Endothelial cell (in vitro differentiated cells): ENCODE measurements at places on chromosomes 2 and 18.
A peak's percentile ranks its signal among the peaks of the same experiment; 100 is the strongest.

- no peak for DNase-seq
Observed at GRCh38 chr2:119136093-119136492, 22.5 kb downstream of the C1QL2 start.

DNA sequence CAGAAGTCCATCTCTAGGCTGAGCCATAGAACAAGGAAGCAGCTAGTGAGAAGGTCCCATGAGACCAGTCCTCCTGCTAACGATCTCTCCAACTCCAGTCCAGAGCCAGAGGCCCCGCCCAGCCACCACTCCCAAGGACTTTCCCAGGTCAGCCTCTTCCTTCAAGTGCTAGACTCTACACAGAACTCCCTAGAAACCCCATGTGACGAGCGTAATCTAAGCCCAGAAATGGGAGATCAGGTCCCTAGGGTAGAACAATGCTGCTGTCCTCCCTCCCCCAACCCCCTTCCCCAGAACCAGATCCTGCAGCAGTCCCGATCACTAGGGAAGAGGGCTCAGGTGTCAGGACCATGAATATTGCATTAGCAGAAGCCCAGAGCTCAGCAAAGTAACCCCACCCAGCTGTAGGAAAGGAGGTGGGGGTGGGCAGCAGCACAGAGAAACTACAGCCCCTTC is 6.9 kb downstream of the DCTN1 start:
- no peak for DNase-seq

- no peak for DNase-seq
Observed at GRCh38 chr2:212357606-212358005, 181.0 kb downstream of the ERBB4 start.

GRCh38 chr2:15348045-15348444 is 213.1 kb downstream of the NBAS start:
- no peak for DNase-seq

GRCh38 chr2:68372485-68372884 is 7.4 kb downstream of the PLEK start:
- no peak for DNase-seq

GRCh38 chr2:220198896-220199295 is 571.5 kb downstream of the SLC4A3 start:
- no peak for DNase-seq

DNA sequence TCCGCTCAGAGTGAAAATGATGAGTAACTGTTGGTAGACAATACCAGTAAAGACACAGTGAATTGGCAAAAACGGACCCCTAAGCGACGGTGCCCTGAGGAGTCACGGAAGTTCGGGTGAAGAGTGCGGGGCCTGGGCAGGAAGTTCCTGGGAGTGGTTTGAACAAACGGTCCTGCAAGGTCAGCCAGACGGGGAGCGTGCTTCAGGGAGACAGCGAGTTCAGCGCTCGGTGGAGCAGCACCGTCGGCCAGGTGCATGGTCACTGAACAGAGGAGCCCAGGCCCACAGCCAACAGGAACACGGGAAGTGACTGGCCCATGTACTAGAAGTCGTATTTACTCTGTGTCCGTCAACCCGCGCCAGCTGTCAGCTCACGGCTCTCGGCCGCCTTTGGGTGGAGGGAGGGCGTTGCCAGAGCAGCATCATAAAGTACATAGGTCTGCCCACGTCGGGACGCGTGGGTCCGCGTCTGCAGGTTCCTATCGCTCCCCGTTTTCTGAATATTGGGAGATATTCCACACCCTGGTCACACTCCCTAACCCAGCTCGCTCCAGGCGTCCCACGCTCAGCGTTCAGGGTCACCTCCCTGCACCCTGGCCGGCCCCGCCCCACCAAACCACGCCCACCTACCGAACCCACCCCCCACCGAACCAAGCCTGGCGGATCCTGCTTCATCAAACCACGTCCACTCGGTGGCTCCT is 75.6 kb upstream of the UXS1 start:
- DNase-seq: no peak

GRCh38 chr2:240997856-240998705 is at the start of gene SNED1:
SNED1 (plus strand) TSS chr2:240998618; CDS start chr2:240998838, 220 bp downstream.
- peak; percentile 77 for DNase-seq

- no peak for DNase-seq
Observed at GRCh38 chr2:2904721-2905350, 472.8 kb downstream of the EIPR1 start.

DNA sequence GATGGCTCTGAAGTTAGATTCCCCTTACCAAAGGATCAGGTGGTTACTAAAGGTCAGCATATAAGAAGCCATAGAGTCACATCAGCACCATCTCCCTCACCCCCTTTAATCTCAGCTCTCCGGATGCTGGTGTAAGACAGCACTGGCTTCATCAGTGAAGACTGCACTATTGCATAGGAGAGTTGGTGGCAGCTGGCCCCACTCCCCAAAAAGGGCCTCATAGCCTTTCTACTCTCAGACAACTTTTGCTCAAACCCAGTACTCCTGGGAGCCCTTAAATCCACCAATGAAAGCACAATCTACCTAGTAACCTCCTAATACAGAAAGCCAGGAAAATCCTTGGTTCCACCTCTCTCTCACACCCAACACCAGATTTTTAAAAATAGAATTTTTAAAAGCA is 6.9 kb upstream of the DIPK1C start:
- DNase-seq: no peak

GRCh38 chr18:3179430-3180089 is 40.2 kb downstream of the MYOM1 start:
- no peak for DNase-seq

- DNase-seq: no peak
Observed at GRCh38 chr18:57807336-57808117, 4.4 kb upstream of the ATP8B1 start.

DNA sequence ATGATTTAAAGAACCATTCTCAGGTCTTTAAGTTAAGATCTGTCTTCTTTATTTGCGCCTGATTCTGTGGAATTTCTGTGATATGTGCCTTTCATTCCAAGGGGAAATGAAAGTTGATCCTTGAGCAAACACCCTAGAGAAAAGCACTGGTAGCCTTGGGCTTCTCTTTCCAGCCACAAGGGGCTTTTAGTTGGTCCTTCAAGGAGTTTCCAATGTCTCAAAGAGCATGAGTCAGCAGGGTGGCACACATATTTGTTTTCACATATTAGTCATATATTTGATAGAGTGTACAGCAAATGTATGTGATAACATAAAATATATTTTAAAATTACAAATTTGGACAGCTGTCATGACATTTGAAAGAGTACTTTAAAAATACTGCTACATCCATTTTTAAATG is 339.5 kb downstream of the TXNL1 start:
- DNase-seq: no peak

GRCh38 chr2:31886700-31887099 is 124.1 kb downstream of the MEMO1 start:
- DNase-seq: peak; percentile 21

DNA sequence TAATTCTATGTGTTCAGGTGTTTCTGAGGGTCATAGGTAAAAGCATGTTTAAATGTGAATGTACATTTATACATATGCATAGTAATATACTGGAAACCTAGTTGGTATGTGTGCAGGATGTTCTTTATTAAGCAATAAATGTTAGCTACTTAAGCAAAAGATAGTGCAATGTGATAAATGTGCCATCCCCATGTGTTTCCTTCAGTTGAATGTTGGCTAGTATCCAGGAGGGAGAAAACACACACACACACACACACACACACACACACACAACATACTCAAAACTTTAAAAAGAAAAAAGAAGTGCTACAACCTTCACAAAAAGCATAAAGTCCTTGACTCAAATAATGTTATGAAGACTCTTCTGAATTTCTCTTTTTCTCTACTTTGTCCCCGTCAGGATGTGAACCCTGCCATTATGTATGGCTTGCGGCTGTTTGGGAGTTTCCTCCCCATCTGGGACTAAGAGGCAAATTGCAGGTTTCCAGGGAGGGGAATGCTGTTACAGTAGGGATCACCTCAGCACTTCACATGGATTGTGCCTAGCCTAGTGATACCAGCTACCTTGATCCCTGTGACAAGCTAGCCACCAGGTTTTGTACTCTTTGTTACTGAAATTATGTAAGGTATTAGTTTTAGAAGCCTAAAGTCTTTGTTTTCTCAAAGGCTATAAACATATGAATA is 82.6 kb downstream of the IKZF2 start:
- no peak for DNase-seq

DNA sequence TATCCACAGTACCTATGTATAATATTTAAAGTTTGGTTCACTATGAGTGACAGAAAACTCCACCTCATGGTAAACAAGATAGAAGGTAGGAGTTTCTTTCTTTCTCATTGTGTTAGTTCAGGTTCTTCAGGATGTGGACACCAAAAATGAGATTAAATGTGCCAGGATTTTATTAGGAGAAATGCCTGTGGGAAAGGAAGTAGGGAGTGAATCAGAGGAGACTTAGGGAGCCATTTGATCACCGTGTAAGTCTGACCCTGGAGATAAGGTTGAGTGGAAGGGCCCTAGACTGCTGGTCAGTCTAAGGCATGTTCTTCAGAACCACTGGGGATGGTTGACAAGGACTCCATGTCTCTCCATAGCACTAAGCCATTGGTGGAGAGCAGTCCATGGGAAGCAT is 8.1 kb downstream of the AOX1 start:
- DNase-seq: no peak

- no peak for DNase-seq
Observed at GRCh38 chr2:31888550-31888949, 122.3 kb downstream of the MEMO1 start.

DNA sequence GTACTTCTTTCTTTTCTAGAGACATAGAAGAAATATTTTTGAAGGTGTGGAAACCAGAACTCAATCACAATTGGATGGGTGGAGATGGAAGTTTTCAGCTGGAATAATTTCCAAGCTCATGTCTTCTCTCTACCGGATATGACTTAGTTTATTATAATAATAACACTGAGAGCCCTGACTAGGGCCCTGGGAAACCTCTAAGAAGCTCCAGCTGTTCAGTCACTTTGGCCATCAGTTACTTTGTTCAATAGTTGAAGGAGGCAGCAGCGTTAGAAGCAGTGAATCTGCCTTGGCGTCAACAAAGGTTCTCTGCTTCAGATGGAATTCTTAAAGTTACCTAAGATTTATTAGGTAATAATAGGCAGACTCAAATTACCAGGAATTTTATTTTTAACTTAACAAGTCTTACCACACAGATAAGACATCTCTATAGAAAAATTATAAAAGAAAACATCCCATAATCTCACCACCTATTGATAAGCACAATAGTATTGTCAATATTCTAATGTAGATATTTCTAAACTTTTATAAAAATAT is 293.8 kb upstream of the CHAC2 start:
- no peak for DNase-seq

- no peak for DNase-seq
Observed at GRCh38 chr2:124753842-124754241, 728.8 kb downstream of the CNTNAP5 start.

GRCh38 chr2:222915092-222915957 is 54.5 kb downstream of the ACSL3 start:
- DNase-seq: no peak

GRCh38 chr2:19230626-19231025 is 127.8 kb downstream of the OSR1 start:
- no peak for DNase-seq

DNA sequence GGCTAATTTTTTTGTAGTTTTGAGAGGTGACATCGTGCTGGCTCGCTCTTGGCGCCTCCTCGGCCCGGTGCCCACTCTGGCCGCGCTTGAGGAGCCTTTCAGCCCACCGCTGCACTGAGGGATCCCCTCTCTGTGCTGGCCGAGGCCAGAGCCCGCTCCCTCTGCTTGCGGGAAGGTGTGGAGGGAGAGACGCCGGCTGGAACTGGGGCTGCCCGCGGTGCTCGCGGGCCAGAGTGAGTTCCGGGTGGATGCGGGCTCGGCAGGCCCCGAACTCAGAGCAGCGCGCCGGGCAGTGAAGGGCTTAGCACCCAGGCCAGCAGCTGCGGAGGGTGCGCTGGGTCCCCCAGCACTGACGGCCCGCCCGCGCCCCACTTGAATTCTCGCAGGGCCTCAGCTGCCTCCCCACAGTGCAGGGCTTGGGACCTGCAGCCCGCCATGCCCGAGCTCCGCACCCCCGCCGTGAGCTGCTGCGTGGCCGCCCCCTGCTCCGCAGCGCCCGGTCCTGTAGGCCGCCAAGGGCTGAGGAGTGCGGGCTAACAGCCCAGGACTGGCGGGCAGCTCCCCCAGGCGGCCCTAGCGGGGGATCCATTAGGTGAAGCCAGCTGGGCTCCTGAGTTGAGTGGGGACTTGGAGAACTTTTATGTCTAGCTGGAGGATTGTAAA is 113.2 kb upstream of the ZSWIM2 start:
- no peak for DNase-seq

DNA sequence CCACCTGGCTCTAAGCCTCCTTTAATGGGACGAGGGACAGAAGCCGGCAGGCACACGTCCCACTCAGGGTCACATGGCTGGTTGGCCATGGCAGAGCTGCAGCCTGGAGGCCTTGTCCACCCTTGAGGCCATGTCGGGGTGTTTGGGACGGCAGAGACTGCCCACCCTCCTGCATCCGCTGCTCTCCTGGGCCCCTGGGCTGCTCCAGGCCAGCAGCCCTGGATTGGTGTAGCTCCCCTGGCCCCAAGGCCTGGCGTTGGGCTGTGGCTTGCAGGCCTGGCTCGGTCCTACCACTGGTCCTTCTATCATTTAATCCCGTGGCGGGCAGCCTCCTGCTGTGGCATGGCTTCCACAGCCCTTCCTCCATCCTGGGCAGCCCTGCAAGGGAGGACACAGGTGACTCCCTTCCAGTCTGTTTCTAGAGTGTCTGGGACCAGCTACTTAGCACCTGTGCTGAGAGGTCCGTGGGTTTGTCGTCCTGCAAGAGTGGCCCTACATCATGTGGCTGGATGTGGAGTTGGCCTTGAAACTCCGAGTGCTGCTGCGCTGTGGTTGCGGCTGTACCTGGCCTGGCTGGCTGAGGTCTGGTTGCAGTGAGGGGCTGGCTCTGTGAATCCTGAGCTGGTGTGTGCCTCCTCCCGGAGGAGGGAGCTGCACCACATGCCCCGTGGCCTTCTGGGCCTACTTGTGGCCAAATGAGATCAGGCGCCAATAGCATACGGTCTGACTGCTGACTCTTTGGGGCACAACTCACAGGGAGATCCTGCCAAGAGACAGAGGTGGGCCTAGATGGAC is 67.3 kb downstream of the SH3RF3 start:
- DNase-seq: no peak

DNA sequence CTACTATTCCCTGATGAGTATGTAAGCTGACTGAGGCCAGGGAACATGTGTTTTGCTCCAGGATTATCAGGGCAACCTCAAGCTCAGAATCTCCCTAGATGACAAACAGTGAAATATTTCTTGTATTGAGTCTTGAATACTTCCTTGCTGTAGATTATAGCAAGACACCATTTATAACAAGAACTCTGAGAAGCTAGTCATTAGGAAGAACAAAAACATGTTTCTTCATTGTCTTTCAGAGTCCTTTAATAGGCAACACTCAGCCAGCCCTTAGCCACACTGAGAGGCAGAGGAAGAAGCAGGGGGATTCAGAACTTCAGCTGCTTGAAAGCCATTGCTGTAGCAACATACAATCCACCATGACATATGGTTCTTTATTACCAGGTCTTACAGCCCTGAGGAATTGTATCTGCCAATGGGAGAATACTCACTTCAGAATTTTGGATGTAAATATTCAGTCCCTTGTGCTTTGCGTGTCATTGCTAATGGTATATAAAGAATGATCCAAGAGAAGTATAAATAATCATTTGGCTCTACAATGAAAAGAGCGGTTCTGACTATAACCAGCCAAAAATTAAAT is 117.5 kb upstream of the NCKAP5 start:
- DNase-seq: no peak

- DNase-seq: no peak
Observed at GRCh38 chr18:23059541-23060465, 75.5 kb upstream of the CABLES1 start.

GRCh38 chr18:22510697-22511096 is 93.0 kb upstream of the CTAGE1 start:
- no peak for DNase-seq

- DNase-seq: no peak
Observed at GRCh38 chr18:39685303-39685902, 2119.8 kb upstream of the CELF4 start.
